NCI-H2029 treated with DMSO at 0.1 percent for 48 hours (cell line): ENCODE measurements at places on chromosomes 3 and 15.

- no peak for DNase-seq
Observed at GRCh38 chr3:110608566-110608965, 463.1 kb upstream of the NECTIN3 start.

DNA sequence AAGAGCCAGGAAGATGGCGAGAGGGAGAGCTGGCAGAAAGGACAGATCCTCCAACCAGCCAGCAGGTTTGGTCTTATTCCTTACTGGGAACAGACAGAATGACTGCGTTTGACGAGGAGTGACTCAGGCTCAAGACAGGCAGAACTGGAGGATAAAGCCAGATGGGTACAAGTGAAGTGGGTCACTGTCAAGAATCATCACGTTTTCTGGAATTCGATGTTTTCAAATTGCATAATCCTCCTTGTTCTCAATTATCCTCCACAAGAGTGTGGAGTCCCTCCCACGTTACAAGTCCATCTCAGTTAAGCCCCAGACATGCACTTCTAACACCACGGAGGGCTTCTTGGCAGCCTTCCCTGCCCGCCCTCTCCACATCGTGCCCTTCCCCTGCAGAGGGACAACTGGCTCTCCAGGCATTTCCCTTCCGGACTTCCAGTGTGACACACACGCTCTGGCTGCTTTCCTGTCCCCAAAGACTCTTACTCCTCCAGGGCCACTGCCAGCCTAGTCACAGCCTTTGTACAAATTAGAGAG, 183.1 kb downstream of the CHST2 start:
- DNase-seq: no peak

DNA sequence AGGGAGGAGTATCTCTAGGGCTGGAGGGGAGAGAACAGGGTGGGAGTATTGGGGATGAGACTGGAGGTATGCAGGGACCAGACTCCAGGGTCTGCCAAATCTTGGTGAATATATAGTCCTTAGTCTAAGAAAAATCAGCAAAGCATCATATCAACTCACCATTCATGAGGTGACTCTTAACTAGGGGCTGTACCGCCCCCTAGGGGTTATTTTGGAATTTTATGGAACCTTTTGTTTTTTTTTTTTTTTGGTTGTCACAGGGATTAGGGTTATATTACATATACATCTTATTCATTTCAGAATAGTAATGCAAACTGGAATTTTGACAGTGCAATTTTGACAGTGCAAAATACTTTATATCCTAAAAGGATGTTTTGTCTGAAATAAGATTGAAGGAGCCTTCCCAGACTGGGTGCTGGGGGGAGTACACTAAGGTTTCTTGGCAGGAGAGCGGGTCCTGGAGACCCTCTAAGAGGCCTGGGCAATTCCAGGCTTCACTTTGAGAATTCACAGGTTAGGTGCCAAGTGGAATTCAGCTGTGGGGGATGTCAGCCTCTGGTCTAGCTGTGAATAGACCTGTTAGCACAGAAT, 7.5 kb downstream of the CMTM7 start:
- peak; percentile 30 for DNase-seq

DNA sequence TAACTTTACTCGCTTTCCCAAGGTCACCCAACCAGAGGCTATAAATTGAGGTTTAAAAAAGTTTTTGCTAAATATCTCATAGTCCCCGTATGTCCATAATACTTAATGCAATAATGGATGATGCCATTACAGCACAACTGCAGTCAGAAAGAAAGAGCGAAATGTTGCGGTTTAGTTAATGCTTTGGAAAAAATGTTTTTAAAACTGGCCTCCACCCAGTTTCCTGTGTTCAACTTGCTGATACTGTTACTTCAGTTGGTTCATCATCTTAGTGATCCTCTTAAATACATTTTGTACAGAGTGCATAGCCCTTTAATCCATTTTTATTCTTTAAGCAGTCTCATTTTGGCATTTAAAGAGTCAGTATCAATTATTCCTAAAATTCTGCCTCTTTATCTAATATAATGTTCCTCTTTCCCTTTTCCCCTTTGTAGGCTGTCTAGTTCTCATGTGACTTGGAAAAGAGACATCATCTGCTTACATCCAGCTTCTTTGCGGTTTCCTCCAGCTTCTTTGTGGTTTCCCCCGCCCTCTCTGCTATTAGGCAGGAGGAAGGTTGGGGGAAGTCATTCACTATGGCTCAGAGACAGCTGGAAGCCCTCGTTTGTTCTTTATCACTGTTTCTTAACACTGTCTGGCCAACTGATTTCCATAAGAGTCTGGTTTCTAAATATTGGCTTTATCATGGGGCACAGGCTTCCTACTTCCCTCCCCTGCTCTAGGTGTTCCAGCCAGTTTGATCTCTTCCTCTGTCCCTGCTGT, 154.3 kb downstream of the GOLIM4 start:
- DNase-seq: no peak

GRCh38 chr15:62691008-62691407, 351.5 kb upstream of the TPM1 start:
- no peak for DNase-seq

- no peak for DNase-seq
Observed at GRCh38 chr3:37896827-37897226, 35.1 kb downstream of the CTDSPL start.

DNA sequence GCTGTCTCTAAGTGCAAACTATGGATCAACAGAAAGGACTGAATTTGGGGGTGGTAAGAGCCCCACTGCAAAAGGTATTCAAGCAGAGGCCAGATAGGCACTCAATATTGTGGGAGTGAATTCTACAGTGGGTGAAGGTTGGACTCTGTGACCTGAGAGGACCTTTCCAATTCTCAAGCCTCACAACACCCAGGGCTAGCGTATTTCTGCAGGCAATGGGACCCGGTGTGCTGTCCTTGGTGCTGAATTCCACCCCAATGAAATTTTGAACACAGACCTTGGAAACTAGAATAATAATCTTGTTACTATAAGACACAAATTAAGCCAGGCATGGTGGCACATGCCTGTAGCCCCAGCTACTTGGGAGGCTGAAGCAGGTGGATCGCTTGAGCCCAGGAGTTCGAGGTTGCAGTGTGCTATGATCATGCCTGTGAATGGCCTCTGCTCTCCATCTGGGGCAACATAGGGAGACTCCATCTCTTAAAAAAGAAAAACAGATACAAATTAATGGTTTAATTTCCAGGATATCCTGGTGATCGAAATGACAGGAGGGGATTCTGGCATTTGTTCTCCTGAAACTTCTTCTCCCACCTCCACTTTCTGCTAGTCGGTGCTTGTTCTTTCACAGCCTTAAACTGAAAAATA, 135.4 kb downstream of the RAB11A start:
- no peak for DNase-seq

GRCh38 chr3:74423867-74424266, 190.6 kb downstream of the CNTN3 start:
- no peak for DNase-seq

- DNase-seq: no peak
Observed at GRCh38 chr3:171346582-171347300, 113.5 kb downstream of the TNIK start.

GRCh38 chr3:60250206-60250605, 1001.0 kb downstream of the FHIT start:
- no peak for DNase-seq

GRCh38 chr15:40081691-40082194, 26.9 kb downstream of the BMF start:
- no peak for DNase-seq

DNA sequence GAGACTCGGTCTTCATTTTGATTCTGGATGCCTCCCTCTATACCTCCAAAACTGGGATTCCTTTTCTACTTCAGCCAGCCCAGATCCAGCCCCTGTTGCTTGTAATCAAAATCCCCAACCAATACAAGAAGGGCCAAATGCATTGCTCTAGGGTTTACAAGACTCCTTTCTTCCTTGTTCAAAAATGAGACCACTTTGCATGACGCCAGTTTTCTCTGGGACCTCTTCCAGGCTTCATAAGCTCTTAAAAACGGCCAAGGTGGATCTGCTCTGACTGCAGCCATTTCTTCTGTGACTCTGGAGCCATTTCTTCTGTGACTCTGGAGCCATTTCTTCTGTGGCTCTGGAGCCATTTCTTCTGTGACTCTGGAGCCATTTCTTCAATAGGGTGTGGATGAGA, 71.9 kb downstream of the ADAMTS17 start:
- no peak for DNase-seq

DNA sequence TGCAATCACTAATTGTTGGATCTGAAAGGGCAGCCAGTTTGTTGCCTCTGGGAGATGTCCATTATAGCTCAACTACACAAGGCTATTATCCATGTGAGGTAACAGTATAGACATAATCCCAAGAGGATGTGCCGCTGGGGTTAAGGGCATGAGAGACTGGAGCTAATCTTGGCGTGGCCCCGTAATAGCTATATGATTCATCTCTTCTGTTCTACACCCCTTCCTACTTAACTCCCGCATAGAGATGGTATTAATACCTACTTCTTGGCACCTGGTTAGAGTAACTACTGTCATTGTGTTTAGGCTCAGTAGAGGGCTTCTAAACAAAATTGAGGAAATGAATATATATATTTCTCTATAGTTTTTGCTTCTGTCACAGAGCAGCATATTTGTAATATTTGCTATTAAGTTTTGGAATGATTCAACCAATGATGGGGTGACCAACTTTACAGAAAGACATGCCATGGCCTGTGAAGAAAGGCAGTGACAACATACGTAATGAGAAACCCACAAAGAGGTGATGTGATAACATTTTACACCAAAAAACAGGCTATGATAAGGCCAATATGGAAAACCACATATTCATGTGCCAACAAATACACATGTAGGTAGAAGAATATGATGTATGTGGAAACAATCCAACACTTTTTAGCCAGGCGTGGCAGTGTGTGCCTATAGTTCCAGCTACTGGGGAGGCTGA, 76.8 kb upstream of the DPH6 start:
- DNase-seq: no peak

- no peak for DNase-seq
Observed at GRCh38 chr15:78050826-78051225, 26.7 kb downstream of the TBC1D2B start.

DNA sequence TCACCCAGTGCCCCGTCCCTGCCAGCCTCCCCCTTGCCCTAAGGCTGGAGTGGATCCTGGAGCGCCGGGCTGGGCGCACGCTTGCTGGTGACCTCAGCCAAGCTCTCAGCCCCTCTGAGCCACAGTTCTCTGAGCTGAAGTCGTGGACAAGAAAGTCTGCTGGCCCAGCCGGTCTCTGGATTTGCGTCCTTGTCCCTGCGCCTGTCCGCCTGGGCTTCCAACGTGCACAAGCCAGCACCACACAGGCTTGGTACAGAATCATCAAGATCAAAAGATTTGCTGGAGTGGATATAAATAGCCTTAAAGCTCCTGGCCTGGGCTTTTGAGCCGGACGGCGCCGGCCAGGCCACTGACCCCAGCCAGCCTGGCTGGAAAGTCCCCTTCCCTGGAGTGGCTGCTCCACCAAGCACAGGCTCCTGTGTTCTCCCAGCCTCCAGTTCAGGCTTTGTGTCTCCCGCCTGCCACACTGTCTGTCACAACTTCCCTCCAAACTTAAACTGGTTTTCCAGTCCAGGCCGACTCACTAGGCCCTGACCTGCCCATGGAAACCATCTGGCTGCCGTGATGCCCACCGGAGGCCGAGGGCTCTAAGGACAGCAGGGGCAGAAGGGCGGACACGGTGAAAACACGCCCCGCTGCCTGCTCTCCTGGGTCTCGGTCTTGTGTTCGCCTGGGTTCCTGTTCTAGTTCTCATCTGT, 156.2 kb downstream of the NUP210 start:
- DNase-seq: no peak

- no peak for DNase-seq
Observed at GRCh38 chr15:41979493-41980266, 7.3 kb upstream of the EHD4 start.

- no peak for DNase-seq
Observed at GRCh38 chr15:41842229-41842628, 3.6 kb downstream of the PLA2G4B start.

DNA sequence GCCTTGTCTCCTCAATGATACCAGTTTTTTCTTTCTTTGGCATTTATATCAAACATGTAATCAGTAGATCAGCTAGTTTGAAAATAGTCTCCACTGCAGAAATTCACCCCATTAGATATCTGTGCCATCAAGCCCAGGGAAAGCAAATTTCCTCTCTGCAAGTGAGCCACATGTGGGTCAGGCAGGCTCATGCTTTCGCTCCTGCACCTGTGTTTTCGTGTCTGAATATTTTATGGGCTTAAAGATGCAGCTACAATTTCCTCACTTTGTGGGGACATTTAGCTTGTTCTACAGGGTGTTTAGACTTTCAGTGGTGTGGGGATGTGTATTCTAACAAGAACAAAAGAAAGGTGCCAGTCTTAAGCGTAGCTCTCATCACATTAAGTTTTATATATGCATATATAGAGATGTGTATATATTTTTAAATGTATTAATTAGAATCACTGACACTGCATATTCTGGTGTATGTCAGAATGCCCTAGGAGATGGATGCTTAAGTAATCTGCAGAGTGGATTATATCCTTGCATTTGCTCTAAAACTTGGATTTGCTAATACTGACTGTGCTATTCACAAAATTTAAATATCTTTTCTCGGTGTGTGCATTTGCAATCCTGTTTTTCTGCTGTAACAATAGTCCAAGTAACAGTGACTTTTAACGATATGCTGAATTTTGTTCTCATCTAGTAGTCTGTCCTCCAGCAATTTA, 372.6 kb downstream of the PTPRG start:
- no peak for DNase-seq
